ENCODE measurements at places on chromosomes 6 and 20.
A peak's percentile ranks its signal among the peaks of the same experiment; 100 is the strongest.

DNA sequence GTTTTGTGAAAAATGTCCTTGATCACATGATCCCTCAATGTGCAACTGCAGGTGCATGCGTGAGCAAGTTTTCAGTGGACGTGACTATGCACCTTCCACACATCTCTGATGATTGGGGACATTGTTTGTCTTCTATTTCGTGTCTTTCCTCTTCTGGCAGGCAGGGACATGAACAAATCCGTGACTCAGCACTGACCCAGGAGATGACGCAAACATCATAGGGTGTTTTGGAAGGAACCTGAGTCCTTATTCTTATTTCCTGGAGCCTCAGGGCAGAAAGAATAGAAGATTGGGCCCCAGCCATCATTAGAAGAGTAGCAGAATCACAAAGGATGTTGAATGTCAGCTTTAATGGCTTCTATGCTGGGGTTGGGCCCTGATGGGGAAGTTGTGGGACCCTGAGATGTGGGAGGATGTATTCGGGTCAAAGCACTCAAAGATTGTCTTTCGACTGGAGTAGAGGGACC is 11.9 kb upstream of the SIRPD start:
- peak; percentile 44 for DNase-seq

GRCh38 chr20:48723308-48724264 is 104.2 kb downstream of the PREX1 start:
- DNase-seq, result peak; percentile 61

DNA sequence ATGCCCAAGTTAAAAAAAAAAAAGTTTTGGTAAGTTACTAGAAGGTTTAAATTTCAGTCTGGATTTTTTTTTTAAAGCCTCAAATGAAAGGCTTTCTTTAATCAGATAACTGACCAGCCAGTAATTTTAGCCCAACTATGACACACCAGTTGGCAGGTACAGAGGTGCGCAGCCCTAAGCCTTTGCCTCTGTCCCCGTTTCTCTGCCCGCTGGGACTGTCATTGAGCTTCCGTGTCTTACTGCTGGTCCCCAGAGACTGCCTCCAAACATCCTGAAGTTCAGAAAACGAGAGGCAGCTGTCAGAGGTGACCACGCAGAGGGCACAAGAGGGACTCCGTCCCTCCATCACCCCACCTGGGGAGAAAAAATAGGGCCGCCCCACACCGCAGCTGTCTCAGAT is 118.2 kb downstream of the RPS12 start:
- DNase-seq, result no peak

DNA sequence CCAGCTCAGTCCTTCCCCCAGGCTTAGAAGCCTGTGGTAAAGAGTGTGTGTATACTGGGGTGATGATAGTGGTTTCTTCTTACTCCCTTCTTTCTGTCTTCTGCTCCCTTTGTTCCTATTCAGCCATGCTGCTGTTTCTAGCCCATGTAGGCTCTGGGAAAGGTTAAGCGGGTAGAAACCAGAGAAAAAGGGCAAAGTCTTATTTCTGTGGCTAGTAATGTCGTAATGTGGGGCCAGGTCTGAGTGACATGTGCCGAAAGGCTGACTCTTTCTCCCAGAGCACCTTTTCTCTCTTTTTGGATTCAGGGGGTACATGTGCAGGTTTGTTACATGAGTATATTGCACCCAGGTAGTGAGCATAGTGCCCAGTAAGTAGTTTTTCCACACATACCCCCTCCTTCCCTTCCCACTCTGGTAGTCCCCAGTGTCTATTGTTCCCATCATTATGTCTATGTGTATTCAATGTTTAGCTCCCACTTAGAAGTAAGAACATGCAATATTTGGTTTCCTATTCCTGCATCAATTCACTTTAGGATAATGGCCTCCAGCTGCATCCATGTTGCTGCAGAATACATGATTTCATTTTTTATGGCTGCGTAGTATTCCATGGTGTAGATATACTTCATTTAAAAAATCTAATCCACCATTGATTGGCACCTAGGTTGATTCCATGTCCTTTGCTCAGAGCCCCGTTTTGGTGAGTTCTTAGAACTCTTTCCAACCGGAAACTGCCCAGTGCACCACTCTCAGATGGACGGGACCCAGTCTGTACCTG is 74.3 kb downstream of the EFHC1 start:
- no peak for DNase-seq

DNA sequence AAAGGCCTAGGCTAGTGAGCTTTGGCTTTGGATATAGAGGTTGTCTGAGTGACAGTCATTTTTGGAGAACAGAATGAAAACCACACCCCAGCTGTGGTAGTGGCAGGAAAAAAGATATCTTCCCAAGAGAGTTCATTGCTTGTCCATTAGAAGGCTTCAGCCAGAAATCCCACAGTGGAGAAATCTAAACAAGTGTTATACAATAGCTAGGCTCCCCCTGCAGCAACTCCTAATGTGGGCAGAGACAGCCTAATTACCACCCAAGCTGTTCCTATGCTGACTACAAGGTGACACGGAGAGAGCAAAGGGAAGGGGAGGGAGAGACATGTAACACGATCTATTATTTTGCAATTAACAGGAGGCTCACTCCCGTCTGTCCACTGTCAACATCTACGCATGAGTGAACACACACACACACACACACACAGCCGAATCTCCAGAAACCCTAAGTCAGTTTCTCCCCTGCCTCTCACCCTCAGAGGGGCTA is 147.5 kb upstream of the TCF21 start:
- DNase-seq, result no peak

DNA sequence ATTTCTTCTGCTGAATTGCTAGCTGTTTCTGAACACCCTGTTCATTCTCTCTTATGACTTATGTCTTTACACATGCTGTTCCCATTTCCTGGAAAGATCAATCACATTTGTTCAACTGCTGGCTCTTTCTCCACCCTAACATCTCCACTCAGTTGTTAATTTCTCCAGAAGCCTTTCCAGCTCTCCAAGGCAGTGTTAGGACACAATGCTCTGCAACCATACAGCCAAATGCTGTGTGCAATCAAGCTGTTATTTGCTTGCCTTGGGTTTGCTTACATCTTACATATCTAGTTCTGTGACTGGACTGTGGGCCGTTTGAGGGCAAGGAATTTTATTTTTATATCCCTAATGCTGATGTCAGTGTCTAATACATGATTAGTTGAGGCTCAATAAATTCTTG is 24.2 kb upstream of the CITED2 start:
- DNase-seq, result no peak

GRCh38 chr20:49982346-49983122 is at the start of gene SNAI1:
Gene SNAI1, plus strand, starts transcription at chr20:49982980. Its CDS starts 80 bp downstream, at chr20:49983060.
- DNase-seq, result peak; percentile 83

GRCh38 chr6:12279322-12280091 is 10.7 kb upstream of the EDN1 start:
- DNase-seq, result no peak
